MG63 (cell line): ENCODE measurements at places on chromosomes 1 and 21.

DNA sequence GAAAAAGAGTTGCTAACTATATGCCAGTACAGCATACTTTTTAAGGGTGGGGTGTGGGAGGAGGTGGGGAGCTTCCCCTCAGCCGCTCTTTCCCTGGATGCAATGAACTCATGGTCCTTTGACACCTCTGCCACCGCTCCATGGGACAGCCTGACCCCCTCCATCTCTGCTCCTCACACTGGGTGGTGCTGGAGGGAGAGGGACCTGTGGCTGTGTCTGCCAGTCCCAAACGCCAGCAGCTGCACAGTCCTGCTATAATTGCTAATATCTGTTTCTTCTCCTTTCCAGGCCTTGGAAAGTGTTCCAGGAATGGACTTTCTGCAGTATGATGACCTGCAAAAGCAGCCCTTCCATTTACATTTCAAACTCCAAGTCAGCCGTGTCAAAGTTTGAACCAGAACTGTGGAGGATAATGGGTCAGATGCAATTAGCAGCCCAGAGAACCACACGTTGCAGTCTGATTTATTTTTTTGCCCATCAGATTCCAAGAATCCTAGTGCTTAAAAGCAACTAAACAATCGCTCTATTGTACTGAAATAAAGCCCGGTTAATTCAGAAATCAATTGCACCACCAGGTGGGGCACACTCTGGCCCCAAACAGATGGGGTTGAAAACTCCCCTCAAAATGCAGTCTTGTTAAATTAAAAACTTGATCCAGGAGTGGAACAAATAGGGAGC, 160.7 kb upstream of the LMO4 start:
- DNase-seq, result no peak

DNA sequence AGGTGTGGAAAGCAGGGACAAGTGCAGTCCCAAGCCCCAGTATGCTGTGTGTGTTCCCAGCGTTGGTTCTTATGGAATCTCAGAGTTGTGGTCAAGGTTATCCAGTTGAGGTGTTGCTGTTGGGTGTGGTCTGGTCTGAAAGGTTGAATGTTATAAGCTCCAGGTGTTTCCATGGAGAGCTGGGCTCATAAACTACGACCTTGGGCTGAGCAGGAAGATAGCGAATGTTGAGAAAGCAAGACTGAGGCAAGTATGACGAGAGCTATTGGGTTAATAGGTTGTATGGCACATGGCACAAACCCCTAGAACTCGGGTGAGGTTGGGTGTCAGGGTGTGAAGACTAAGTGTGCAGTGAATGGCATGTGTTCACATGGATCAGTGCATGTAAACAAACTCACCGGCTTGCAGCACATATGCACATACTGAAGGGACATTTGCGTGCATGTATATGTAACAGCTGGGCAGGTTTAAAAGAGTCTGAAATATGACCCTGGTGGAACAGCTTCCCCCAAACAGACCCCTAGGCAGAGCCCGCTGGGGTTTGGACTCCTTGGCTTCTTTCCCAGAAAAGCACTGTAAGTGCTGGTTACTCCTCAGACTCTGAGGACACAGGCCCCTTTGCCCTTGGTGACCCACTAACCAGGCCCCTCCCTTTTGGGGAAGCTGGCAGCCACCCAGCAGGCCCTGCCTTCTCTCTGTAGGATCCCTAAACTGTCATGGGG, 117.5 kb downstream of the NAV1 start:
- DNase-seq, result no peak

DNA sequence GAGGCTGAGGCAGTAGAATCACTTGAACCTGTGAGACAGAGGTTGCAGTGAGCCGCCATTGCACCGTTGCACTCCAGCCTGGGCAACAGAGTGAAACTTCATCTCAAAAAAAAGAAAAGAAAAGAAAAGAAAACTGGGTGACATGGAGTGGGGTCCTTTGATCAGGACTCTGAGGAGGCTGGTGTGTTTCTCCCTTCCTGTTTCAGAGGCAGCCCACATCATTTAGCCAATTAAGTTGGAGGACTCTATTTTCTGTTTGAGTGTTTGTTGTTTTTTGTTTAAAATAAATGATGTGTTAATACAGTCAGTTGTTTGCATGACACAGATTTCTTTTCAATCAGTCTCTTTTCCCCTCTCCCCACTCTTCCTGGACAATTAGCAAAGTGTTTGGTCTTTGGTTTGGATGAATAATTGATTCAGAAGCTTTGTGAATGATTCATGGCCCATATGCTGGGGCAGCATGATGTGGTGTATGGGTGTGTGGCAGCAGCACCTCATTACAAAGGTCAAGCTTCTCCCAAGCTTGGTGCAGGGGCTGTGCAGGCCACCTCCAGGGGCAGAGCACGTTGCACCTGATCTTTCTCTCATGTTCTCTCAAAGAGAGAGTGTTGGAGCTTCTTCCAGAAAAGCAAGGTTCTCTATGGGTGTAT, 48.8 kb downstream of the CACNA1E start:
- no peak for DNase-seq

DNA sequence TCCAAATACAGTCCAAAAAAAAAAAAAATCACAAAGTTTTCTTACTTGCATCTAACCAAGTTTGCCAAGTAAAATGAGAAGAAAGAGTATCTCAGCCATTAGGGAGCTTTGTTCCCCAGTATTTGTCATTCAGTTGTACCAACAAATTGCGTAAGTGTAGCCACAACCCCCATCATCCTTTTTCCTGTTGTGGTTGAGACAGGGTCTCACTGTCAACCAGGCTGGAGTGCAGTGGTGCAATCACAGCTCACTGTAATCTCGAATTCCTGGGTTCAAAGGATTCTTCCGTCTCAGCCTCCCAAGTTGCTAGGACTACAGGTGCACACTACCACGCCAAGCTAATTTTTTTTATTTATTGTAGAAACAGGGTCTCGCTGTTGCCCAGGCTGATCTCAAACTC, 9.5 kb downstream of the STX6 start:
- DNase-seq, result no peak

GRCh38 chr1:241637604-241638003, 2.6 kb downstream of the CHML start:
- no peak for DNase-seq

- peak; percentile 38 for DNase-seq
Measured at GRCh38 chr1:30697571-30698376, 25.6 kb downstream of the MATN1 start.

DNA sequence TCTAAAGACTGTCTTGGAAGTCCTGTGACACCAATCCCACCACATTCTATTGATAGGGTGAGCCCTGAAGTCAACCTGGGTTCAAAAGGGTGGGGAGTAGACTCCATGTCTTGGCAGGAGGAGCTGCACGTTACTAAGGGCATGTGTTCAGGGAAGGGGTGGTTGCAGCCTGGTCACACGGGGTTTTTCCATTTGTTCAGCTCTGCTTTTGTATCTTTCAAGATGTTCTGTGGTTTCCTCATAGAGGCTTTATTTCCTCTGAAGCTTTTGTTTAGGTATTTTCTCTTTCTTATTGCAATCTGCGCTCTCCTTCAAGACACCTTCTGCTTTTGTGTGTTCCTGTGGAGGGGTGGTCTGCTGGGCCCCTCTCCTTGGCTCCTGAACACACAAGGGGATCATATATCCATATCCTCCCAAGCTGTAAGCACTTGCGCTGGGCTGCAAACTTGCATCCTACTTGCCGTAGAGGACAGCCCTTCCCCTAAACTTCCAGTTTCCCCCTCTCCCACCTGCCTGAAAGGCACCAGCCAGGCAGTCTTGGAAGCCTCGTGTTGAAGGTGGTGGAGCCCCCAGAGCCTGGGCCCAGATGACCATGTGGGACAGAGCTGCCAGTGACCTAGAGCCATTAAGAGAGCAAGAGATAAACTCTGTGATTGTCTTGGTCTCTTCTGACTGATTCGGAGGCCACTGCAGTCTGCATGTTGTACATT, 62.5 kb upstream of the TRAPPC10 start:
- DNase-seq, result no peak

- no peak for DNase-seq
Measured at GRCh38 chr21:35037384-35037765, 11.7 kb downstream of the RUNX1 start.

DNA sequence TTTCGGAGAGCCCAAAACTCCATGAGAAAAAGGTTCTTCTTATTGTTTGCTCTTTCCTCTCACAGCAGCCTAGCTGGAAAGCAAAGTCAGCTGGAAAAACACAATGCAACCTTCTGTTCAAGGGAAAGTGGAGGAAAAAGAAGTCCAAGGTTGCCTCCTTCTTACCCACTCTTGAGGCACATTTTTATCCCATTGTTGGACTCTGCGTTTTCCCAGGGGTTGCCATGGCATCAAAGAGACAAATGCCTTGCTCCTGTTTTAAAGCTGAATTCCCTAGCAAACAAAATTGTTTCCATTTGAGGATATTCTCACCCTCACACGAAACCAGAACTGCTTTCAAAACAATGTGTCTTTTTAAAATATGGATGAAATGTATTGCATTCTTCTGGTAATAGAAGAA, 45.1 kb upstream of the PALMD start:
- DNase-seq, result no peak

DNA sequence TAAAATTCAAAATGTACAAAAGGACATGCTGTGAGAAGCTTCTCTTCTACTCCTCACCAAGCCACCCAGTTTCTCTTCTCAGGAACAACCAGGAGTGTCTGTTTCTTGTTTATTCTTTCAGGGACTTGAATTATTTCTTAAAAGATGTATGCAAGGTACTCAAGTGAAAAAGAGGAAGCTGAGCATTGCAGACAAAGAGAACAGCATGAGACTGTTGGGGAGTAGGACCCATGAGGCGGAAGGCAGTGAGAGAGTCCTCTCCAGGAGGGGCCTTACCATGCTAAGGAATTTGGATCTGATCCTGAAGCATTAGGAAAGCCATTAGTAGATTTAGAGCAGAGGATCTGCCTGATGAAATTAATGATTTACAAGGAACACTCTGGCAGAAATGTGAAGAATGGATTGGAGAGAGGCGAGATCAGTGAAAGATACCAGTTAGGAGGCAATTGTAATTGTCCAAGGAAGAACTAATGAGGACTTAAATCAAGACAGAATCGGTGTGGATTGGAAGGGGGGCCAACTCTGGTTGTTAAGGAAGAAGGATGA, 14.7 kb upstream of the SSX2IP start:
- DNase-seq, result no peak

DNA sequence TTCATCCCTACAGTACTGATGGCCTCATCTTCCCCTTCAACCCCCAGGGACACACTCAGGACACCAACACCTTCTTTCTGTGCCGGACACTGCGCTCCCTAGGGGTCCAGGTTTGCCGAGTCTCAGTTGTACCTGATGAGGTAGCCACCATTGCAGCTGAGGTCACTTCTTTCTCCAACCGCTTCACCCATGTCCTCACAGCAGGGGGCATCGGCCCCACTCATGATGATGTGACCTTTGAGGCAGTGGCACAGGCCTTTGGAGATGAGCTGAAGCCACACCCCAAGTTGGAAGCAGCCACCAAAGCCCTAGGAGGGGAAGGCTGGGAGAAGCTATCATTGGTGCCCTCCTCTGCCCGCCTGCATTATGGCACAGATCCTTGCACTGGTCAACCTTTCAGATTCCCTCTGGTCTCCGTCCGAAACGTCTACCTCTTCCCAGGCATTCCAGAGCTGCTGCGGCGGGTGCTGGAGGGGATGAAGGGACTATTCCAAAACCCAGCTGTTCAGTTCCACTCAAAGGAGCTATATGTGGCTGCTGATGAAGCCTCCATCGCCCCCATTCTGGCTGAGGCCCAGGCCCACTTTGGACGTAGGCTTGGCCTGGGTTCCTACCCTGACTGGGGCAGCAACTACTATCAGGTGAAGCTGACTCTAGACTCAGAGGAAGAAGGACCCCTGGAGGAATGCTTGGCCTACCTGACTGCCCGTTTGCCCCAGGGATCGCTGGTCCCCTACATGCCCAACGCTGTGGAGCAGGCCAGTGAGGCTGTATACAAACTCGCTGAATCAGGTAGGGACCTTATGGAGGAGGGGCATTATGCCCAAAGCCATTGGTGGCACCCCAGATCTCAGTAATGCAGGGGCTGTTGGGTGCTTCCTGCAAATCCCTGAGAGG, 5.1 kb upstream of the LENEP start:
- no peak for DNase-seq

- DNase-seq, result no peak
Measured at GRCh38 chr1:228992044-228992443, 256.8 kb downstream of the RHOU start.

GRCh38 chr1:188426561-188426960, 1597.8 kb downstream of the PLA2G4A start:
- DNase-seq, result no peak

GRCh38 chr1:168396508-168396907, 115.8 kb downstream of the TBX19 start:
- no peak for DNase-seq

DNA sequence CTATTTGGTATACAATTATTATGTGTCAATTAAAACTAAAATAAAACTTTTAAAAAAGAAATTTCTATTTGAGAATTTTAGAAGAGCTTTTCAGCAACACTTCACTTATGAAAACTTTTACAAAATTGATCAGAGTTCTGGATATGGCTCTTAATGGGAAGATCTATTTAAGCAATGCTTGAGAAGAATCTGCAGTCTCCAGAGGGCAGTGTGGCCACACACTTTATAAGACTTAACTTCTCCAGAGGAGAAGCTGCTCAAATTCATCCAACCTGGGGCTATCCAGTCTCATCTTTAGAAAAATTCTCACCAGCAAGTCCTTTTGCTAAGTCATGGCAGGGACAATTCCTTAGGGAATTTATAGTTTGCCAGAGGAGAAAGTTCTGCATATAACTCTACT, 25.2 kb upstream of the AGO1 start:
- DNase-seq, result no peak

- peak; percentile 43 for DNase-seq
Measured at GRCh38 chr1:241817331-241817792, 30.6 kb upstream of the EXO1 start.

DNA sequence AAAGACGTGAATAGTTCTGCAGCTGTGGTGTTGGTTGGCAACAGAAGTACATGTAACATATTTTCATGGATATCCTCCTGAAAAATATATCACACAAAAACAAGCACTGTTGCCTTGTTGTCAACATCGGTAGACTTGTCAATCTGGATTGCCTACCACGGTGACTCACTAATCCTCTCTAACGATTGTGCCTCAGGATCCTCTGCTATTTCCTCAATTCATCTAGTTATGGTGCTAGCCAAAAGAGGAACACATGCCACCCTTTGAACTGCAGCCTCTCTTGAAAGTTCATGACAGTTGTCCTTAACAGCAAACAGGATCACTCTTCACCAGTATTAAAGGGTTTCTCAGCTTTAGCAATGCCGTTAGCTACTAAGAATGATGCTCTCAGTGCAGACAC, 25.7 kb downstream of the RASAL2 start:
- no peak for DNase-seq

GRCh38 chr1:80973101-80973500, 827.6 kb upstream of the ADGRL2 start:
- no peak for DNase-seq

DNA sequence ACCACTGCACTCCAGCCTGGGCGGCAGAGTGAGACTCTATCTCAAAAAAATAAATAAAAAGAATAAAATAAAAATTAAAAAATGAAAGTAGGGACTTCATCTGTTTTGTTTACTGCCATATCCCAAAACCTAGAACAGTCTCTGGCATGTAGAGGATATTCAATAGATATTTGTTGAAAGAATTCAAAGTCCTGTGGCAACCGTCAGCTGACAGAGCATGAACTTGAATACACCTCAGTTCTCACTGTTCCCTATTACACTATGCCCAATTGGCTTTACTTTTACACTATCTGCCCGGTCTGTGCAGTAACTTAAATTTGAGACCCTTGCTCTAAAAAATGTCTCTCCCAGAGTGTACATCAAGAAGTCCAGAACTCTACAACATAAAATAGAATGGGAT, 46.2 kb downstream of the PRDX6 start:
- DNase-seq, result no peak
